T47D (cell line): ENCODE measurements at places on chromosomes 4 and X.

DNA sequence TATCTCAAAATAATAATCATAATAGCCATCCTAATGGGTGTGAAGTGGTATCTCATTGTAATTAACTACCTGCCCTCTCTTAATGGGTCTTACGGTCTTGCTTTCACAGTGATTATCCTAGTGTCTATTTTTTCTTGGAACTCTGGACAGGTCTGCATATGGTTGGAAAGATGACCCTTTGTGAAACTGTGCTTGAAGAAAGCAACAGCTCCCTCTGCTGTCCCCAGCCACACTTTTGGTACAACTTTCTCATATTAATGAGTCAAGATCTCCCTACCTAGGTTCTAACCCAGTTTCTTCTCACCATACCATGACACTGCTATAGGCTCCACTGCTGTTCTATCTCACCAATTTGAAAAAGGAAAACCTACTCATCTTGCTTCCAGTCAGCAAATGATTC is 2.4 kb downstream of the TFDP3 start:
- peak; percentile 7 for DNase-seq

- peak; percentile 21 for DNase-seq
Observed at GRCh38 chrX:51860679-51861078, 32.7 kb upstream of the MAGED1 start.

DNA sequence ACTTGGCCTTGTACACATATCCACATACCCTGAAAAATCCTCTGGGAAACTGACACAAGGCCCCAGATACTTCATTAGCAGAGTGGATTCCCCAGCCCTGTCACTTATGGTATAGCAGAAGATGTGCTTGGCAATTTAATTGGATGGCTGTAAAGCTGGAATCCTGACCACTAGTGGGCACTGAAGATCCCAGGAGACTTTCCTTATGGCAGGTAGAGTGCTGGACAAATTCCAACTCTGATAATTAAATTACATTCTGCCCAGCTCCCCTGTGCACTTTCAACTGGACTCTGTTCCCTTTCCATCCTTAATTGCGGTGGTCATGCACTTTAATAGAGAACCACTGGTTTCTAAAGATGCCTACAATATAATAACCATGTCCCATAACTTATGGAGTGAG is 119.8 kb downstream of the DCK start:
- DNase-seq, result peak; percentile 2

- DNase-seq, result no peak
Observed at GRCh38 chr4:73067971-73068394, 1.5 kb downstream of the COX18 start.

GRCh38 chr4:149755969-149756368 is 59.7 kb downstream of the IQCM start:
- DNase-seq, result no peak

DNA sequence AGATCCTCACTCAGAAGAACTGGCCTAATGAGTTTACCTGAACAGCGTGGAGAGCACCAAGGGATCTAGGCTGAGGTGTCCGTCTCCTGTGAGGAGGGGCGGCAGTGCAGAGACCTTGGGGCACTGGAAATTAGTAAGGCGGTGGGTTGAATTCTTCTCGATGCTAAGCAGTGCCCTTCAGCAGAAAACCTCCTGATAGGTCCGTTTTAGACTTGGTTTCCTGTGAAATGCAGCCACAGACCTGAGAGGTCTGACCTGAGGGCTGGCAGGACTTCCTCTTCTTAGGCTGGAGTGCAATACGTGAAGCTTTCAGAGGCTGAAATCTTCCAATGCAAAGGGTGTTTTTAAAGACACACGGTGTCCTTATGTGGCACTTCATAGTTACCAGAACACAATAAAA is at the start of gene CLNK:
TSS of gene CLNK (minus strand) at position 138 of the 400 bp plus-strand sequence. CDS start 16,899 bp downstream, outside the sequence.
- DNase-seq, result no peak

GRCh38 chrX:44572340-44572938 is 29.8 kb upstream of the FUNDC1 start:
- DNase-seq, result no peak

DNA sequence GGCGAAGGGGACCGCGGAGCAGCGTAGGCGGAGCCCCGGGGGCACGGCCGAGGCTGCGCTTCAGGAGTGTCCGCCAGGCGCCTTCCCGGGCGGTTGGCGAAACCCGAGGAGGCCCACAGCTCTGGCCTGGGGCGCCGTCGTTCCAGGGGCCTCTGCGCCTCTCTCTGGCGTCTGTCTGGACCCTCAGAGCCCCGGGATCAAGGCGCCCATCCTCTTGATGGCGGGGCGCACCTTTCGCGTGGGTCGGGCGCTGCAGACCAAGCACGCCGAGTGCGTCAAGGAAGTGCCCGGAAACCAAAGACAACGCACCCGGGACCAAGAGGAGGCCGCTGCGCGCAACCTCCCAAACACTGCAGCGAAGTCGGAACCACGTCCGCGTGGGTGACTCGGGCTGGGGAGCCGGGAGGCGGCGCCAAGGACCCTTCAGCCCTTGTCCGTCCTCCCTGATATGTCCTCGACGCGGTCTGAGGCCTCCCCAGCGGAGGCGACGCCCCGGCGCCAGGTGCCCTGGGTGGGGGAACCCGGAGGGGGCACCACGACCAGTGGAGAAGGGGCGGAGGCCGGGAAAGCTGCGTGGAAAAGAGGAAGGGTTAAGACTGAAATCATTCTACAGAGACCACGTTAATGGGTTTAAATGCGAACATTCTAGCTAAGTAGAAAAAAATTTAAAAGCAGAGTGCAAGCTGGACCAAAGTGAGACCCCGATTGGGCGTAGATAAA is 9.9 kb downstream of the HMX1 start:
- no peak for DNase-seq

DNA sequence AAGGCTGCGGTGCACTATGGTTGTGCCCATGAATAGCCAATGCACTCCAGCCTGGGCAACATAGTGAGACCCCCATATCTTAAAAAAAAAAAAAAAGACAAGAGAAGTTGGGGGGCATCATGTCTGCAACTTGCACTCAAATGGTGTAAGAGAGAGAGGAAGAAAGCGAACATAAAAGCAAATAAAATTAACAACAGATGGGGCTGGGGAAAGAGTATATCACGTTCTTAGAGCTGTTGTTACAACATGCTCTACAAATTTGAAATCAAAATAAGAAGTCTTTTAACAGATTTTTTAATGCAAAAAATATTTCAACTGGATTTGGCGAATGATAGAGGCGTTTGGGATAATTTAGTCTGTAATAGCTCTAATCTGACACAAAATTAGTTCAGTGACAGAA is 144.9 kb downstream of the FNIP2 start:
- DNase-seq, result no peak

GRCh38 chr4:25021216-25021615 is 9.5 kb downstream of the LGI2 start:
- DNase-seq, result peak; percentile 49

DNA sequence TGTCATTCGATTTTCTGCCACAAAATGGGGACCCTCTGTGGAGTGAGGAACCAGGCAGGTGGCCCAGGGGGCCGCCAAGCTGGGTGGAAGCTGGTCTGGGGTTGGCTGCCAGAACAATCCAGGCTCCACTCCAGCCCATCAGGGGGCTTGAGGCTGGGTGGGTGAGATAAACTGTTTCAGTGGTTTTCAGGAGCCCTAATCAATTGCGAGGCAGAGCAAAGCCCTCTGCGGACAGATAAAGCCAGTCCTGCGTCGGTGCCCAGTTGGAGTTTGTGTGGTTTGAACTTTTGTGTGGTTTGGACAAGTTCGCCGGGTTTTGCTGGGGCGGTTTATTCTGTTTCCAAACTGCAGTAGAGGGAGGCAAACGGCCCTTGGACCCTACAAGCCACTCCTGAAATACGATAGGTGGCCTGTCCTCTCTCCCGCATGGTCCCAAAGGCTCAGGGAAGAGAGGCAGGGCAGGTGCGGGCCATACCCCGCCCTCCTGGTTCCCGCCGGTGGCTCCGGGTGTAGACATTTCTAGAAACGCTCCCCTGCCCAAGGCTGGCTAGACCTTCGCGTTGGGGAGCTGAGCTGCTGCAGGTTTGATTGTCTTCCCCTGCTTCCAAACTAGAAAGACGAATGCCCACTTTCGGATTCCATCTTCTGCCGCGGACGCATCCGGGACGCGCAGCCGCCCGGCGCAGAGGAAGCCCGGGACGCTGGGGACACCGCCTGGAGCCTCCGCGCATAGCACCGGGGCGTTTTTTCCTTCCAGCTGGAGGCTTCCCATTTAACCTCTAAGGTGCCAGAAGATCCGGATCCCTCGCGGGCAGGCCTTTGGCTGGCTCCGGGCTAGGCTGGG is 169.0 kb upstream of the BCOR start:
- DNase-seq, result peak; percentile 68

GRCh38 chr4:6386091-6386490 is 86.3 kb downstream of the PPP2R2C start:
- DNase-seq, result no peak

- DNase-seq, result no peak
Observed at GRCh38 chr4:24780936-24781495, 14.4 kb upstream of the SOD3 start.

DNA sequence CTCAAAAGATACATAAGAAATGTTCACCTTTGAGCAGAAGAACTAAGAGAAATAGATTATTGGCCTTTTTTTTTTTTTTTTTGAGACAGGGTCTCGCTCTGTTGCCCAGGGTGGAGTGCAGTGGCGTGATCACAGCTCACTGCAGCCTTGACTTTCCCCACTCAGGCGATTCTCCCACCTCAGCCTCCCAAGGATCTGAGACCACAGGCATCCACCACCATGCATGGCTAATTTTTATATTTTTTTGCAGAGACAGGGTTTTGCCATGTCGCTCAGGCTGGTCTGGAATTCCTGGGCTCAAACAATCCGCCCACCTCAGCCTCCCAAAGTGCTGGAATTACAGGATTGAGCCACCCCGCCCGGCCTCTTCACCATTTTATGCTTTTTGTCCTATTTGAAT is 2.9 kb upstream of the TLR6 start:
- no peak for DNase-seq

DNA sequence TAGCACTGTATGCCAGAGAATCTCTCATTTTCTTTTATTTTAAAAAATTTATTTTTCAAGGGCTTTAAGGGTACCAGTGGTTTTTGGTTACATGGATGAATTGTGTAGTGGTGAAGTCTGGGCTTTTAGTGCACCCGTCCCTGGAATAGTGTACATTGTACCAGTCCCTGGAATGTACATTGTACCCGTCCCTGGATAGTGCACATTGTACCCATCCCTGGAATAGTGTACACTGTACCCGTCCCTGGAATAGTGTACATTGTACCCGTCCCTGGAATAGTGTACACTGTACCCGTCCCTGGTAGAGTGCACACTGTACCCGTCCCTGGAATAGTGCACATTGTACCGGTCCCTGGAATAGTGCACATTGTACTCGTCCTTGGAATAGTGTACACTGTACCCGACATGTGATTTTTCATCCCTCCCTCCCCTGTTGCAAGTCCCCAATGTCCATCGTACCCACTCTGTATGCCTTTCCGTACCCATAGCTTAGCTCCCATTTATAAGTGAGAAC is 56.1 kb upstream of the HELT start:
- DNase-seq, result no peak

- DNase-seq, result no peak
Observed at GRCh38 chr4:188949596-188949995, 810.4 kb downstream of the TRIML1 start.

- no peak for DNase-seq
Observed at GRCh38 chrX:69077895-69078455, 87.3 kb downstream of the PJA1 start.

- no peak for DNase-seq
Observed at GRCh38 chrX:15204130-15204751, 65.6 kb downstream of the ASB9 start.

- DNase-seq, result no peak
Observed at GRCh38 chr4:33785843-33786242, 2458.5 kb downstream of the ARAP2 start.

DNA sequence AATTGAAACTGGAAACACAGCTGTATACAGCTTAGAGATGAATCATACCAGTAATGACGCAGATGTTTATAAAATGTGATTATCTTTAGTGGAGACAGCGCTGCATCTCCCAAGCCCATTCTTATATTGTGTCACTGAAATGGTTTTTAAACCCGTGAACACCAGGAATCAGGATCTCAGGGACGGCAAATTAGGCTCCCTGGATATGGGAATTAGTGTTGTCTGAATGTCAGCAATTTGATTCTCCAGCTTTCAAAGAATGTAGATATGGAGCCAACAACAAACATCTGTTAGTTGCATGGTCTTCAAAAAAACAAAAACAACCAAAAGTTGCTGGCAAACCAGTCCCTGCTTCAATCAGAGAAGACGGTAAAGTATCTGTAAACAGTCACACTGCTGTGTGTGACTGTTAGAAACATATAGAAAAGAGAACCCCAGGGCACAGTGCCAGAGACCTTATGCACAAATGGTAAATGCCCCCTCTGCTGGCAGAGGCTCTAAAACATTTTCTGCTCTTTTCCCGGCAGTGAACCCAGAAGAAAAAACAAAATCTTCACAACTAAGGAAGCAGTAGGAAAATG is 351.9 kb upstream of the FTHL17 start:
- DNase-seq, result peak; percentile 2

DNA sequence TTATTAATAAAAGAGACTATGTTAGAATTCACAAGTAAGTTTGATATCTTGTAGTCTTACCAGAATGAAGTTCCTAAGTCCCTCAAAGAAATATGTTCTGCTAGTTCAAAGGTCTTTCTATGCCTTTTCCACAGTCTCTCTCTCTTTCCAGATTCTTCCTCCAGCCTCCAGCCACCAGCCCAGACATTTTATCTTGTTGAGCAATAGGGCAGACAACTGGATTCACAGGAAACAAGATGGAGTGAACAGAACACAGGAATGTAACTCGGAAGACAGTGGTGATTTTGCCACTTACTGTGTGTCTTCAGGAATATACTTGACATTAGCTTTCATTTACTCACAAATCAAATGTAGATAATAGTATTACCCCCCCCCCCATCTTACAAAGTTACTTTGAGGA is 17.1 kb upstream of the CPEB2 start:
- DNase-seq, result no peak

DNA sequence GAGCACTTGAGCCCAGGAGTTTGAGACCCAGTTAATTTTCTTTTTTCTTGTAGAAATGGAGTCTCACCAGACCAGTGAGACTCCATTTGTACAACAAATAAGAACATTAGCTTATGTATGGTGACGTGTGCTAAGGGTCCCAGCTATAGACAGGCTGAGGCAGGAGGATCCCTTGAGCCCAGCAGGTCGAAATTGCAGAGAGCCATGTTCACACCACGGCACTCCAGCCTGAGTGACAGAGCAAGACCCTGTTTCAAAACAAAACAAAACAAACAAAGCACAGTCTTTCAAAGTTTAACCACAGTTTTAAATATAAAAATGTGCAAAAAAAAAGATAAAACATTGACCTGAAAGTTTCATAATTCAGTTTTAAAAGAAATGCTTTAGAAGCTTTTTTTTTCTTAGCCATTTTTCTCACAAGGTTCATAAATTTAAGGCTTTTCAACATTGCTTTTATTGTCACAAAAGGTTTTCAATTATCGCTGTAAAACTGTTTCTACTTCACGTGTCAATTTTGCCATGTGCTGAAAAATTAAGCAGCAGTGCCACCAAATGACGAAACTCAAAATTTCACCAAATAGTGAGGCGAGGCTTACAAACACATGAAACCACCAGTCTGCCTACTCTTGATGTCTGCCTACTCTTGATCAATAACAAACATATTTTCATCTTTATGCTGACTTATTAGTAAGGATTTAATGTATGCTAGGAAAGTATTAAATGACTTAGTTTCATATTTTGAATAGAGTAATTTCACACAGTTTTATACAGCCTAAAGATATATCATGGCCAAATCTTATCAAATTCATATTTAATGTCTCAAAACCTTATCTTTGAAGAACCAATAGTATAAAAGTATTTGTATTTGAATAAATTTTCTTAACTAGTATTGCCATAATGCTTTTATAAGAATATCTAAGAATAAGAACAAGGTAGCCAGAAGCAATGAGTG is 126.3 kb downstream of the NEK1 start:
- DNase-seq, result peak; percentile 8
